ENCODE measurements at places on chromosomes 13 and 19.
A peak's percentile ranks its signal among the peaks of the same experiment; 100 is the strongest.

GRCh38 chr19:3987619-3988371 is 2.5 kb upstream of the EEF2 start:
- peak; percentile 83 for DNase-seq

DNA sequence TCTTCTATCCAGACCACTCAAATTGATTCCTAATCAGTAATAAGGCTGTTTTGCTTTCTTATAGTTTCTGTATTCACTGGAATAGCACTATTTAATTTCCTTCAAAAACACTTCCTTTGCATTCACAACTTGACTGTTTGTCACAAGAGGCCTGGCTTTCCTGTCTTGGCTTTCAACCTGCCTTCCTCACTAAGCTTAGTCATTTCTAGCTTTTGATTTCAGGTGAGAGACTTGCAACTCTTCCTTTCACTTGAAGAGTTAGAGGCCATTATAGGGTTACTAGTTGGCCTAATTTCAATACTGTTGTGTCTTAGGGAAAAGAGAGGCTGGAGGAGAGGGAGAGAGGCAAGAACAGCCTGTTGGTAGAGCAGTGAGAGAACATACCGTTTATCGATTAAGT is 47.0 kb downstream of the SACS start:
- DNase-seq, result no peak

GRCh38 chr19:39970425-39970674 is 615 bp upstream of the PSMC4 start:
- peak; percentile 13 for DNase-seq

GRCh38 chr13:24172071-24172470 is 11.6 kb downstream of the SPATA13 start:
- no peak for DNase-seq

- DNase-seq, result no peak
These were observed 594 bp downstream of the ZNF559 start for GRCh38 chr19:9324584-9324962.

DNA sequence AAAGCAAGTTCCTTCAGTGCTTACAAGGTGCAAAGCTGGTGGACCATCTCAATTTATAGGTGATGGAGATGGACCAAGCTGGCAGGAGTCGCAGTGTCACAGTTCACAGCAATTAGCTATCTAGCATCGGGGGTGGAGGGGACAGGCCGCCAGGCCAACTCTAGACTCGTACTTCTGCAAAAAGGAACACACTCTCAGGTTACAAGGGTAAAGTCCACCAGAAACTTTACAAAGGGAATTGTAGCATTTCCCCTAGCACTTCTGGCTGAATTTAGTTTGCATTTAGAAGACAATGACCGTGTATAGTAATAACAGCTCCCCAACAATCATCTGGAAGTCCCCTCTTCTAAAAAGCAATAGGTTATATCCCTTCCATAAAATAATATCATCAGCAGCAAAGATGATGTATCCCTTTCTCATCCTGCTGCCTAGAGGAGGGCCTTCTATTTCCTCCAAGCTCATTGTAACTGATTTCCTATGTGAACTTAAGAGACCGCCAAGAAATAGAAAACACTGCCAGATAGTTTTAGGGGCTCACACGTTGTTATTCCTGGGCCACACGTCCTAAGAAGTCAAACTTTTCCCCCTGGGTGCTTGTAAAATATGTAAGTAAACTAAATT is 8.5 kb upstream of the DOCK9 start:
- no peak for DNase-seq

DNA sequence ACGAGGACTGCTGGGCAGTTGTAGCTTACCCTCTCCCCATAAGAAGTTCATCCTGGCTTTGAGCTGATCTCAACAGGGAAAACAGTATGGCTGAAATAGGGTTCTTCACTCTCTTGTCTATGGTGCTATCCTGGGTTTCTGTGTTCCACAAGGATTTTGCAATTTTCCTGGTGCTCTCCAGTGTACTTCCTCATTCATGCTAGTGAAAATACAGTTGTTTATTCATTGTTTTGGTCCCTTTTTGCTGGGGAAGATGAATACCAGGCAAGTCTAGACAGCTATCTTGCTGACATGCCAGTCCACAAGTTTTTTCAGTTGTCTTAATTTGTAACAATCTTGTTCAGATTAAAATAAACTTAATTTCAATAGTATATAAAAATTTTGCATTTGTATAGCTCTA is 306.5 kb downstream of the DLEU7 start:
- DNase-seq, result no peak

- no peak for DNase-seq
These were observed 782.7 kb downstream of the UQCRFS1 start for GRCh38 chr19:28430214-28430613.

DNA sequence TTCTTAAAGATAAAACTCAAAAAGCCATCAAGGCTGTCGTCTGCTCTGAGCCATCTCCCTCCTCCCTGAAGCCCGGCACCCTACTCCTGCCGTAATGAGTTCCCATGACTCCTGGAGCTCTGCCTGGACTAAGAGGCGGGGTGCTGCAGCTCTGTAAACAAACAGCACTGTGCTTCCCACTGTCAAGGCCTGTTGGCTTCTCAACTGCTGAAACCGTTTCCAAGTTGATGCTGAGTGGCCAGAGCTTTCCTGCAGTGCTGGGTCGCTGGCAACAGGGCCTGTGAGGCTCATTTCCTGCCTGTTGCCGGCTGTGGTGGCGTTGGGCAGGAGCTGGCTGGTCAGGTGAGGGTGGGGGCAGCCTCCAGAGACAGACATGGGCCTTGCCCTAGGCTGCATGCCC is 26.7 kb upstream of the ISYNA1 start:
- peak; percentile 60 for DNase-seq

GRCh38 chr19:15297416-15298224 is 34.7 kb downstream of the BRD4 start:
- no peak for DNase-seq

- DNase-seq, result no peak
These were observed 20.3 kb downstream of the SPART start for GRCh38 chr13:36325912-36326311.

- no peak for DNase-seq
These were observed 22.0 kb downstream of the CEACAM4 start for GRCh38 chr19:41604831-41605230.

- DNase-seq, result no peak
These were observed 2.8 kb downstream of the OR2Z1 start for GRCh38 chr19:8724276-8724675.

- DNase-seq, result no peak
These were observed 1.7 kb downstream of the ELL start for GRCh38 chr19:18519962-18520847.

GRCh38 chr19:19101540-19101939 is 36.7 kb downstream of the TMEM161A start:
- no peak for DNase-seq

DNA sequence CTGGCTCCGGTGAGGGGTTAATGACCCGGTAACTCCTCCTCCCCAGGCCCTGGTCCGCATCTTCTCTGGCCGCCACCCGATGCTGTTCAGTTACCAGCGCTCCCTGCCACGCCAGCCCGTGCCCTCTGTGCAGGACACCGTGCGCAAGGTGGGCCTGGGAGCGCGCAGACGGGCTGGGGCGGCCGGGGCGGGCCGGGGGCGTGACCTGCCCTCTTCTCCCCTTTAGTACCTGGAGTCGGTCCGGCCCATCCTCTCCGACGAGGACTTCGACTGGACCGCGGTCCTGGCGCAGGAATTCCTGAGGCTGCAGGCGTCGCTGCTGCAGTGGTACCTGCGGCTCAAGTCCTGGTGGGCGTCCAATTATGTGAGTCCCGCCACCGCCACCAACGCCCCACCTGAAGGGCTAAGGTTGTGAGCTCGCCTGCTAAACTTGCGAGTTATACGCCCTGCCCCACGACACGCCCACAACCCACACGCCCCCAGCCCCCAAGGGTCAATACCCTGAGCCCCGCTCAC is 10.4 kb downstream of the CPT1C start:
- DNase-seq, result no peak

- DNase-seq, result no peak
These were observed 12.5 kb downstream of the NLRP8 start for GRCh38 chr19:55959996-55960675.

GRCh38 chr19:15863272-15863671 is 34.6 kb downstream of the CYP4F2 start:
- no peak for DNase-seq

DNA sequence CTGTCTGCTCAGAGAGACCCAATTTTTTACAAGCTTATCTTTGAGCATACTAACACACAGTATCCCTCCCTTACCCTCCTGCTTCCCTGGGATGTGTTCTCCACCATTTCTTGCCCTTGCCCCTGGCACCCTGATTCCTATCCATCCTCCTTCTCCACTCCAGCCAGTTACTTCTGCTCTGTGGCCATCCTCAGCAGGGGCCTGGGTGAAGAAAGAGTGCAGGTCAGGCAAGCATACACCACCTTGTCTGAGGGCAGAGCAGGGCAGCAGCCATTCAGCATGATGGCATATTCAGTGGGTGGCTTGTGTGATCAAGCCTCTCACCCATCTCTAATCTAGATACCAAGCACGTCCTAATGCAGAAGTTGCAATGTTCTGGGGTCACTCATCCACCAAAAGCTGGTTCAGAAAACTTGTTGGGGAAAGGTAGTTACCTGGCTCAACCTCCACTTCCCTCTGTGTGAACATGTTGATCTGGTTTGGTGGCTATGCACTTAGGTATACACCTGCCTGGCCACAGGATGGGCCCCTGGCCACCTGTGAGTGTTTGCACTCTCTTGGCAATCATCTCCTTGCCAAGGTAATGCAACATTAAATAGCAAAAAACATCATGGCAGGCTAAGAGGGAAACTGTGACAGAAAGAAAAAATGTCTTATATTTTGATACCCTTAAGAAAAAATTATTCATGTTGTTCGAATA is 900.3 kb upstream of the MIR17HG start:
- peak; percentile 78 for DNase-seq

DNA sequence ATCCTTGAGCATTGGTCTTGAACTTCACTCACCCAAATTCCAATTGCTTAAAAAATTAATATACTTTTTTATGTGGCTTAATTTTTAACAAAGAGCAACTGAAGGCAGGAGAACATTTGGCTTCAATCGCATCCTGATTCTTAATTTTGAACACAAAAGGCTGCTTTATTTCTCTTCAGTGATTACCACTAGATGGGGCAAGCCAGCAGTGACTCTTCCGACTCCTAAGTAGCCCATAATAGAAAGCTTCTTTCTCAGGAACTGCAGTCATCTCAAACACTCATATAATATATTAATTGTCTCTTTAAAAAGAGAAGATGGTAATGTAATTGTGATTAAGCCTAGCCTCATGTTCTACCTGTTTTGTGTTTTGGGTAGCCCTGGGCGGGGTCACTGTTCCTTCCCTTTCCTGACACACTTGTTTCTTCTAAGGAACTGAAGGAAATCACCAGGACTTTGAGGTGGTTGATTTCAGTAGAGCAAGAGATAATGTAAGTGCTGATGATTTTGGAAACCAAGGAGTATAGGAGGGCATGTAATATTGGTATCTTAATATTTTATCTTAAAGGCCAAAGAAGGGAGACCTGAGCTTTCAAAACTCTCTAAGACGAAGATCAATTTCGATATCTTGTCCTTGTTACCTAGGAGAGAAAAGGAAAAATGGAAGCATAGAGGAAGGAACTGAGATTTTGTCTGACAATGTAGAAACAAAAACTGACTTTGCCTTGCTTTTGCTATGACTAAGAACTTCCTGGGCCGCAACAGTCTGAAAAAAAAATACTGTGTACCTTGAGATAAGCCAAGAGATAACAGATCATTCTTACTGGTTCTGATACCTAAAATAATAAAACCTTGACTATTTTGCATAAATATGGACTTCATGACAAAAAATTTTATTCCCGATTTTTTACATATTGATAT is 73.1 kb downstream of the TNFSF13B start:
- DNase-seq, result peak; percentile 67
